ENCODE measurements at places on chromosomes 7 and 10.

DNA sequence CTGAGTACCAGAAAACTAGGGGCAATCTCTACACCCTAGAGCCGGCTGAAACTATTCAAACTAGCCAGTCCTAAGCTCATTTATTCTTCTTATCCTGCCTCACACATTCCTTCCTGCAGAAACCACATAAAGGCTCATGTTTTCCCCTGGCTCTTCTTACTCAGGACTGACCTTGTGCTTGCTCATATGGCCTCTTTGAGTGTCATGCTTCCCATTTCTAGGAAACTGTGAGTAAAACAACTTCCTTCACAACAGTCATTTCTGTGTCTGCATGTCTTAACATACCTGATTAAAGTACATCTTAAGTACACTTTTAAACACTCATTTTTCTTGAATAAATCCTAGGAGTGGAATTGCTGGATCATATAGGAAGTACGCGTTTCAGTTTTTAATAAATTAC lies 52.3 kb upstream of the KIAA1217 start:
- H3K27ac ChIP-seq = no peak overlapping the region
- H3K4me3 ChIP-seq = no peak overlapping the region
- no peak for DNase-seq
- no peaks in the 10 kb centered on the region for H3K4me1 ChIP-seq
- H3K36me3 ChIP-seq = no peaks in the 10 kb centered on the region

DNA sequence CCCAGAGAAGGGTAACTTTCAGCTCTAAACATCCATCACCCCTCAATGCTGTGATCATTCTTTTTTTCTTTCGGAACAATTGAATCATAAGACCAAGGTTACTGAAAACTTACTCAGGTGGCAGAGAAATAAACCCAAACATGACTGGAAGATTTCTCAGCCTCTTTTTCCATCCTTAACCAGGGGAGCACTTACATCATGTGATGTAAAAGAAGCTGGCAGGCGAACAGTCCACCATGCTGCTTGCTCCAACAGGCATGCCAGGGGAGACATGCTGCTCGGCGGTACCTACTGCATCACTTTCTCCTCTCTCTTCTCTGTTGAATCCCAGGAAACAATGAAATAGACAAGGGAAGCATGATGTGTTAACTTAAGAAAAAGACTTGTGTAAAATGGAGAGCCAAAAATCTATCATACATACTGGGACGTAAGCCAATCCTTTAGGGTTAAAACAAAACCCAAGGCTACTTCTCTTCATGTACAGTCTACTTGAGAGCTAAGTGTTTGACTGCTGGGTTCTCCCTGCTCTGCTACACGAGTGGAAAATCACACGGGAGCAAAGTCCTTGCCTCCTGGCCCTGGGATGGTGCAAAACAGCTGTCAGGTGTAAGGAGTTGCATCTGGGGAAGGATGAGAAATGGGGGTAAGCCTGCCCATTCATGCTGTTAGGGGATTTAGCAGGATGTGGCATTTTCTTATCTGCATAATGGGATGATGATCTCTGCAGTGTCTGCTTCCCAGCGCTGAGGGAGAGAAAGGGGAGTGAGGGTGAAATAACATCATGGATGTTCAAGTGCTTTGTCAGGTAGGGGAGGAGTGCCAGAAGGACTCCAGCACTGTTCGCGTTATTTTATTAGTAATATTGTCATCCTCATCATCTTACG lies 64.3 kb upstream of the ZNF438 start:
- peak overlapping the region; percentile 35 for H3K27ac ChIP-seq
- H3K4me3 ChIP-seq = no peak overlapping the region
- no peak for DNase-seq
- H3K36me3 ChIP-seq = no peaks in the 10 kb centered on the region
- no peaks in the 10 kb centered on the region for H3K27me3 ChIP-seq
- H3K4me1 ChIP-seq = peaks cover 49% of the 10 kb centered on the region

DNA sequence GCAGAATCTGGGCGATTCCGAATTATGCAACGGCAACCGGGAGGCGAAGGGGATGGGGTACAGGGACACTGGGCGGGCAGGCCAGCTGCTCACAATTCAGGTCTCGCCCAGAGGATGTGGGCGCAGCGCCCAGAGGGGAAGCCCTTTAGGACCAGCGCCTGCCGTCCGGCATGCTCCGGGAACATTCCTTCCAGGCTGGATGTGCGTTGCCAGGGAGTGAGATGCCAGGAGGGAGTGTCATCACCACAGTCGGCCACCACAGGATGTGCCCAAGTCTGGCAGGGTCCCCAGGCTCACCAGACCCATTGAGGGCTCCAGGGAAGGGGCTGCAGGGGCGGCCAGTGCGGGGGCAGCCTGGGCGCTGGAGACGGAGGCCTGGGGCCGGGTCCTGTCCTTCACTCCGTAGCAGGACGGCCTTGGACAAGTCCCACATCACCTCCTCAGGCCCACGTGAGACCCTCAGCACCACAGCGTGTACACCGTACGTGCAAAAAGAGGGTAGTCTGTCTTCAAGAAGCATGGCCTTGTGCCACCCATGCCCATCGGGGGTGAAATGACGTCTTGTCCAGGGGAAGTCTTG lies 63.9 kb downstream of the FOXL3 start:
- no peak overlapping the region for H3K4me3 ChIP-seq
- peaks cover 2% of the 10 kb centered on the region for H3K27me3 ChIP-seq
- H3K36me3 ChIP-seq = no peaks in the 10 kb centered on the region
- H3K27ac ChIP-seq = no peak overlapping the region
- peaks cover 8% of the 10 kb centered on the region for H3K4me1 ChIP-seq

GRCh38 chr7:31320675-31321074 lies 19.9 kb downstream of the NEUROD6 start:
- no peak for DNase-seq
- no peak overlapping the region for H3K27ac ChIP-seq
- no peaks in the 10 kb centered on the region for H3K4me1 ChIP-seq
- no peaks in the 10 kb centered on the region for H3K36me3 ChIP-seq
- H3K4me3 ChIP-seq = no peak overlapping the region

DNA sequence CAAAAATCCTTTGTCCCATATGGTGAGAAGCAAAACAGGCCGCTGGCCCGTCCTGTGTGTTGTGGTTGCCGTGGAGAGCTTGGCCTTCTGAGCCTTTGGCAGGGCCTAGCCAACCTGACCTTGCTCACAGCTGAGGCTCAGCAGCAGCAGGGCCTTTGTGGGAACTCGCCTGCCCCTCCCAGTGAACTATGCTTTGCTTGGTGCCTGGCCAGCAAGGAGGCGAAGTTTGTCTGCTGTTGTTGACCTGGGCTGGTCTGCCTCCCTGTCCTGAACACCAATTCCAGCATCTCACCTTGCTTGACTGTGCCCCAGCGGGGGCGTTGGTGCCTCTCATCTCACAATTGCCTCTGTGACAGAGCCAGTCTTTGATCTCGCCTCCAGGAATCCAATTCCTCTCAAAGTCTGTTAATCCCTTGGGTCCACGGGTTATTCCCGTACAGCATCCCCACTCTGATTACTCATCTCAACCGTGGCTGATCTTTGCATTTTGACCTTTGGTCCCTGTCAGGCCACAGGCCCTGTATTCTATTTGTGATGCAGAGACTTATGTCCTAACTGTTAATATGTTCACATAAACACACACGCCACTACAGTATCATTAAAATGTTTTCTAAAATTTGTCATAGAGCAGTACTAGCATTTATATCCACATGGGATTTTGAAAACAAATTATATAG lies 22.6 kb downstream of the EPDR1 start:
- no peak for DNase-seq
- no peaks in the 10 kb centered on the region for H3K4me1 ChIP-seq
- no peak overlapping the region for H3K4me3 ChIP-seq
- peaks cover 3% of the 10 kb centered on the region for H3K27me3 ChIP-seq

GRCh38 chr10:8596929-8597472 lies 542.5 kb downstream of the GATA3 start:
- H3K4me3 ChIP-seq = no peak overlapping the region
- no peak for DNase-seq
- H3K27ac ChIP-seq = no peak overlapping the region
- no peaks in the 10 kb centered on the region for H3K36me3 ChIP-seq
- H3K4me1 ChIP-seq = peaks cover 6% of the 10 kb centered on the region
- no peaks in the 10 kb centered on the region for H3K27me3 ChIP-seq

DNA sequence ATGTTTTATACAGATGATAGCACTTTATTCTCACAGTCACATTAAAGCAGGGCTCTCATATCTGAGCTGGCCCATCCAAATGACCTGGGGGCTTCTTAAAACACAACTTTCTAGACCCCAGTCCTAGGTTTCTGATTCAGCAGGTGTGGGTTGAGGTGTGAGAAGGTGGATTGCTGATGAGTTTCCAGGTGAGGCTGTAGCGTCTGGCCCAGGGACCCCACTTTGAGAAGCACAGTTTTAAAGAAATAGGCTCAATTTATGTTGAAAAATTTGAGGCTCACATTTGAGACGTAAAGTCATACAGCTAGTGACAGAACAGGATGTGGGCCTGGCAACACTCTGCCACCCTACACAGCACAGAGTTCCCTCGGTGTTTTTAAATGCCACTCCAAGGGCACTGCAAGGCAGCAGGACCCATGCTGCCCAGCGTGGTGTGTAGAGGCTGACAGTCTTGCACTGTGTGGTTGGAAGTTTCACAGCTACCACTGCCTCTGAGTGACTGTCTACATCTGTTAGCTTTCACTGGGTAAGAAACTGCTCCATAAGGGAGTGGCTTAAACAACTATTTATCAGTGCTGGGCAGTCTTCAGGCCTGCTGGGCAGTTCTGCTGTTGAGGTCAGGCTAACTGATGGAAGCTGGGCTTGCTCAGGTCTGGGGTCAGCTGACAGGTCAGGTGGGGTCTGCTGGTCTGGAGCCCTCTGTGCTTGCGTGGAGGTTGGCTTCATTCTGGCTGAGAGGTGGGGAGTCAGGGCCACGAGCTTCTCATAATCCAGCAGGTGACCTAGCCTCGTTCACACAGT lies 319.7 kb downstream of the CXCL12 start:
- no peak for DNase-seq
- H3K27ac ChIP-seq = no peak overlapping the region
- H3K4me3 ChIP-seq = no peak overlapping the region
- no peaks in the 10 kb centered on the region for H3K27me3 ChIP-seq
- H3K36me3 ChIP-seq = no peaks in the 10 kb centered on the region

DNA sequence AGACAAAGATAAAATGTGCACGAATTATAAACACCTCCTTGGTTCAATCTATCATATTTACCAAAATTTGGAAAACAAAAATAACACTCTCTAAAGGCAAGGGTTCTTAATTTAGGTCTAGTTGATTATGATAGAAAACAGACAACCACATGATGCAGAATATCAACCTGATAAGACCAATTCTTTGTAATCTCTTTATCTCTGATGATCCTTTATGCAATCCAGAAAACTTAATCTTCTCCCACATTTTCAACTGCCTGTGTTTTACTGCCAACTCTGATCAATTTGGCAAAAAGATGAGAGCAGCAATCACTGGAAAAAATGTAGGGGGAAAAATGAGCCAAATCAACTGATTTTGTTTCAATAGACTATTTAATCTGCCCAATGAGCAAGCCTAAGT lies 148.5 kb downstream of the LRRN3 start:
- H3K4me1 ChIP-seq = peaks cover 10% of the 10 kb centered on the region
- peaks cover 6% of the 10 kb centered on the region for H3K36me3 ChIP-seq
- no peaks in the 10 kb centered on the region for H3K27me3 ChIP-seq
- DNase-seq = no peak

DNA sequence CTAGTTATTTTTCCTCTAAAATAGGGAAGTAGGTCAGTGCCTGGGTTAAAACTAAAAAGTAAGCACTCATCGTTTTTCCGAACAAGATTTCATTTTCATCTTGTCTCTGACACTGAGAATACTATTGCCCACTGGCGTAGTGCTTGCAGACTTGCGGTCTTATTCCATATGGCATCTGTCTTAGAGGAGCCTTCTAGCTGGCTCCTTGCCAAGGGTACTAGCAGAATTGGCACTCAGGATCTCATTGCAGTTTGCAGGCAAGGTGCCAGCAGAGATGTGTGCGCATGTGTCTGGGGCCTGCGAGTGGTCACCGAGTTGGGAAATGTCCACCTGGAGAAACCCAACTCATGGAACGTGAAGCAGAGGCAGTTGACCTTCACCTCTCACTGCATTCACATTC lies 143.4 kb downstream of the CELF2 start:
- H3K36me3 ChIP-seq = peaks cover 6% of the 10 kb centered on the region
- DNase-seq = no peak
- no peaks in the 10 kb centered on the region for H3K27me3 ChIP-seq
- no peak overlapping the region for H3K27ac ChIP-seq

Measured in activated T-helper 2 cell treated with anti-CD3 and anti-CD28 coated beads, Interferon-gamma antibody, Interleukin-2, Interleukin-4, amounts not matched to agents 10 μg/mL and 5 μg/mL and 100 μg/mL, durations not matched to agents 14 hours and 24 hours and 36 hours (primary cell).